Stimulated activated CD4-positive, alpha-beta T cell treated with anti-CD3 and anti-CD28 coated beads, TNF-alpha, amount 100 ng/mL, for 24 hours (primary cell): ENCODE measurements at places on chromosomes 7 and 10.

DNA sequence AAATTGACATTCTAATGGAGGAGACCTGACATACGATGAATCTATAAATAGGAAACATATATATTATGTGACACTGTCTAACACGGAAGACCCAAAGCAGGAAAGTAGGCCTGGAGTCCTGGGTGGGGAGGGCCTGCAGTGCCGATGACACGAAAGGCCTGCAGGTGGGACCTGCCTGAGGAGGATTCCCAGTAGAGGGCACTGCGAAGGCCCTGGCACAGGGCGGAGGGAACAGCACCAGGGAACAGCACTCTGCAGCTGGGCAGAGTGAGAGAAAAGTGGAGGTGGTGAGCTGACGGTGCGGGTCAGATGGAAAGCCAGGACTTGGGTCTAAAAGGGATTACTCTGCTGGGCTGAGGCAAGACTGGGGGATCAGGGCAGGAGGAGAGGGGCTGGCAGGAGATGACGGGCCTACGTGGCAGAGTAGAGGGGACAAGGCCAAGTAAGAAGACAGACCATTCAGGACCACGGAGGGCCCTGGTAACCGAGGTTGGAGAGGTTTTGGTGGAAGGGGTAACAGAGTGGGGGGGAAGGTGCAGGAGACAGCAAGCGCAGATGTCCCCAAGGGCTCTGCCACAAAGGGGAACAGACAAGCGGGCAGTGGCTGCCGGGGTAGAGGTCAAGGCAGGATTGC is 8.1 kb downstream of the ZNF746 start:
- no peak for DNase-seq

- DNase-seq: no peak
Observed at GRCh38 chr7:12975412-12975811, 288.0 kb downstream of the ARL4A start.

DNA sequence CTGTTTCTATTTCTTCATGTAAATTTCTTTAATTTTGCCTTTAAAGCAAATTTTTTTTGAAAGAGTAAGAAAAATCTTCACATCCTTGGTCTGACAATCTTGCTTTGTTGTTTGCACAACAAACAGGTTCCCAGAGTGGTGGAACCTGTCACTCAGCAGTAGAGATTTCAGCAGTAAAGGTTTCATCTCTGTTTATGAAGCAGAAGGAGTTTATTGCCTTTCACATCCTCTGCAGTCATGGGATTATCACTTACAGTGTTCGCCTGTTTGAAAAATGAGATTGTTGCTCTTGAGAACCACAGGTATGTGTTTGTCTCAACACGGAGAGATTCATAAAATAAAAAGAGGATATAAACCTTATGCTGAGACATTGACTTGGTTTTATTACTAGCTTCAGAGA is 342.6 kb downstream of the IPMK start:
- no peak for DNase-seq

GRCh38 chr7:20314198-20314597 is 16.5 kb upstream of the ITGB8 start:
- DNase-seq: no peak

GRCh38 chr7:147646568-147646967 is 944.0 kb upstream of the C7orf33 start:
- DNase-seq: no peak

DNA sequence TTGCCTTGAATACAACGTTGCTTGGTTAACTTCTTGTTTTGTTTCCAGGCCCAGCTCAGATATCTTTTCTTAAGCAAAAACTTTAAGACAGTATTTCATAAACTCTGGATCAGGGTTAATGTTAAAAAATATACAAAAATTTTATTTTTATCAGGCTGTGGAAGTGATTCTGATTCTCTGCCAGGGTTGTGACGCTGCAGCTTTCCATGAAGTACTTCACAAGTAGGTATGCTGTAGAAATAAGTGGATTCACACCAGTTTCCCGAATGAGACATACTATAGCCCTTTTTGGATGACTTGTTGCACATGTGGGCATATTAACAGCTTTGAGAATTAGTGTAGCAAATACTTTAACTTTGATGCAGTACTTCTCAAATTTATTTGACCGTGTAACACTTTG is 70.1 kb downstream of the CDK14 start:
- DNase-seq: no peak

- DNase-seq: no peak
Observed at GRCh38 chr7:36038063-36038721, 114.9 kb upstream of the EEPD1 start.

DNA sequence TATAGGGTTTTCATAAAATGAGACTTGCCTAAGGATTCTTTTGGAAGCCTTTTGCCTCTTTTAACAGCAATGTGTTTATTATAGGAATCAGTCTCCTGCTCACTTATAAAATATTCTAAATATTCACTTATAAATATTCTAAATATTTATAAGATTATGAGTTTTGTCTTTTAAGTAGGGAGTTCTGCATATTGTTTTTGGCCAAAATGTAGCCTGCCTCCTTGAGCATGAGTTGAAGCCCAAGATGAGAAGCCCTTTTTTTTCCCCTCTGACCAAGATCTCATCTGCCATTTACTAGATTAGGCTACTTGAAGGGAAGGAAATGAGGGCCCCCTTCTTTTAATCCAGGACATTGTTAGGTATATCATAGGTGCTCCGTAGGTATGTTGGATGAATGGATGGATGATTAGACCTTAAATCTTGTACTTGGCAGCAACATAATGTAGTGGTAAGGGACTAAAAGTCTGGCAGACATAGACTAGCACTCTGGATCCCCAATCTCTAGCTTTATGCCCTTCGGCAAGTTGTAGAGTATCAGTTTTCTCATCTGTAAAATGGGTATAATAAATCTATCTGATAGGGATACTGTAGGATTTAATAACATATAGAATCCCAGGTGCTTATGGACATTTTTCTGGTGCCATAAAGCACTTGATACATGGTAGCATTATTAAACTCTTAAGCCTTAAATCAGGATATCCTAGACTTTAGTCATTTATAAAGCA is 59.1 kb downstream of the ARID5B start:
- no peak for DNase-seq

GRCh38 chr7:74180866-74181265 is 6.7 kb downstream of the EIF4H start:
- DNase-seq: no peak

GRCh38 chr7:111474723-111475418 is 87.4 kb downstream of the IMMP2L start:
- DNase-seq: no peak

- DNase-seq: no peak
Observed at GRCh38 chr10:42836771-42837468, 54.3 kb downstream of the BMS1 start.

DNA sequence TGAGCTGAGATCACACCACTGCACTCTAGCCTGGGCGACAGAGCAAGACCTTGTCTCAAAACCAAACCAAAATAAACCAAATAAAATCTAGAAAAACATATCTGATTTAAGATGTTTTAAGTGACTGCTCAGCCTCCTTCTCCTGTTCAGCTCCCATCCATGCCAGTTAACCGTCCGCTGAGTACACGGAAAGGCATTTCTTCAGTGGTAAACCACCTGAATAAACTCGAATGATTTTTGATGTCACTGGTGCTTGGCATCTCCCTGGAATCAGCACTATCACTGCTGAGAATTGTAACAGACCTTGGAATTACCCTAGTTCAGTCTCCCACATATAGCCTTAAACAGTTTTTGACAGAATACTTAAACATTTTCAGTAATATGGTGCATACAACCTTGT is 24.1 kb upstream of the NRCAM start:
- no peak for DNase-seq

DNA sequence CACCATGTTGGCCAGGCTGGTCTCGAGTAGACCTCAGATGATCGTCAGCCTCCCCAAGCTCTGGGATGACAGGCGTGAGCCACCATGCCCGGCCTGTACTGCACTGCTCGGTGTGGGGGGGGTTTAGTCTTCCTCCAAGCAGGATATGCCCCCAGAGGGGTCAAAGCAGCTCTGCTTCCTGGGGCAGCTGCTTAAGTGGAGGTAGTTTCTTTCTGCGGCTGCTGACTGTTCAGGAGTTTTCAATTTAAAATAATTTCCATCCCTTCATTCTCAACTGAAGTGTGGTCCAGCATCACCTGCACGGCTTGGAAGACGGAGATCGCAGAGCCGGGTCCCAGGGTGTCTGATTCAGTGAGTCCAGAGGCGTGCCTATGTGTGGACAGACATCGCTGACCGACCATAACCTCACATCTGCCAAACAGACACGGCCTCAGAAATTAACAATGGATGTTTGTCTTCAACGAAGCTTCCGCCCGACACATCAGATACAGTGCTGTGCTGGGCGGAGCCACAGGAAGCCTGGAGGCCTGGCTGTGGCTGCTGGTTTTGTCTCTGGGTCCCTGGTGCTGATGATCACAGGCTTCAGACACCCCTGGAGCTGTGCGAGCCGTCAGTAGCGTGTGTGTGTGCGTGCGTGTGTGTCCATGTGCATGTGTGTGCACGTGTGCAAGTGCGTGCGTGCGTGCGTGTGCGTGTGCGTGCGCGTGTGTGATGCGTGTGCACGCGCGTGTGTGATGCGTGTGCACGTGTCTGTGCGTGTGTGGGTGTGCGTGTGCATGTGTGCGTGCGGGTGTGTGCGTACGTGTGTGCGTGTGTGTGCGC is 226.5 kb upstream of the PITRM1 start:
- DNase-seq: no peak

- no peak for DNase-seq
Observed at GRCh38 chr10:79147796-79148451, 79.2 kb downstream of the ZMIZ1 start.

DNA sequence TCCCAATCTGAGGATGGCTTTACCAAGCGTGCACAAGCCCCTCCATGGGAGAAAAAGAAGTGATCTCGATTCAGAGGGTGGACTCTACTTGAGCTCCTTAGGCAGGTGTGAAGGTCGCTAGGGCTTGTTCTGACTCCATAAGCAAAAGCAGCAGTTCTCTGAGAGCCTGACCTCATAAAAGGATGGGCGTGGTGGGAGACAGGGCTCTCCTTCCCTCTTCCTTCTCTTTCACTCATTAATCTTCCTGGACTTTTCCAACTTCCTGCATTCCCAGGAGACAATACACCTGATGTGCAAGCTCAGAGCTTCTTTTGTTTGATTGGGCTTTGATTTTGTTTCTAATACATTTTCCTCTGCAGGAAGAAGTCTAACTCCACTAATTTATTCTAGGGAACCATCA is 22.3 kb upstream of the TMEM72 start:
- DNase-seq: no peak

GRCh38 chr7:2516194-2516555 is 3.4 kb upstream of the LFNG start:
- DNase-seq: no peak

GRCh38 chr10:70786799-70787415 is 1.7 kb upstream of the TBATA start:
- DNase-seq: peak; percentile 7

DNA sequence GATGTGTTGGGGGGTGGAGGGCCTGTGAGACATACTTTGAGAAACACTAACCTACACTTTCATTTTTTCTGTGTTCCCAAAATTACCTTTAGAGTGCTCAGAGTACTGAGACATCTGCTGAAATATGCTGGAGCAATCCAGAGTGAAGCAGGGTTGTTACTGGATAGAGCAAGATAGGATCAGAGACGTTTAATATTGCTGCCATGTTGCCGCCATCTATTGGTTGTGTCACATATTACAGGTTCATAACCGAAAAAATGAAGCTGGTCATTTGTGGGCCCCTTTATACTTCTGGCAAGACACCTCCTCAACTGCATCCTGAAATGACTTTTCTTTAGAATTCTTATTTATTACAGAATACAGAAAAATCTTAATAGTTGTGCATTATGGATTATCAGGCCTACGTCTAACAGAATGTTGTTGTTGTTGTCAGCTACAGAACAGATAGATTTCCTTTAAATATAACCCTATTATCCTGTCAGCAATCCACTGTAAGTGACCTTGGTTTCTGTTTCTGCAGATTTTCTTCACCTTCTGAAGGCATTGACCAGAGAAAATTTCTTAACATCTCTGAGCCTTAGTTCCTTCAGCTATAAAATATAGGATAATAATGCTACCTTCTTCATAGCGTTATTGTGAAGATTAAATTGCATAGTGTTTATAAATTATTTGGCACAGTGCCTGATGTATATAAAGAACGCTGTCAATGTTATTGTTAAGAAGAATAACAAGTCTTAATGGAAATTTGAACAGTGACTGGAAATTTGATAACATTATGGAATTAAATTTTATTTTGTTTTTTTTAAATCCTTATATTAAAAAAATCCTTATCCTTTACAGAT is 16.2 kb upstream of the DLD start:
- DNase-seq: peak; percentile 22

- no peak for DNase-seq
Observed at GRCh38 chr7:27745064-27745583, 5.2 kb downstream of the TAX1BP1 start.

DNA sequence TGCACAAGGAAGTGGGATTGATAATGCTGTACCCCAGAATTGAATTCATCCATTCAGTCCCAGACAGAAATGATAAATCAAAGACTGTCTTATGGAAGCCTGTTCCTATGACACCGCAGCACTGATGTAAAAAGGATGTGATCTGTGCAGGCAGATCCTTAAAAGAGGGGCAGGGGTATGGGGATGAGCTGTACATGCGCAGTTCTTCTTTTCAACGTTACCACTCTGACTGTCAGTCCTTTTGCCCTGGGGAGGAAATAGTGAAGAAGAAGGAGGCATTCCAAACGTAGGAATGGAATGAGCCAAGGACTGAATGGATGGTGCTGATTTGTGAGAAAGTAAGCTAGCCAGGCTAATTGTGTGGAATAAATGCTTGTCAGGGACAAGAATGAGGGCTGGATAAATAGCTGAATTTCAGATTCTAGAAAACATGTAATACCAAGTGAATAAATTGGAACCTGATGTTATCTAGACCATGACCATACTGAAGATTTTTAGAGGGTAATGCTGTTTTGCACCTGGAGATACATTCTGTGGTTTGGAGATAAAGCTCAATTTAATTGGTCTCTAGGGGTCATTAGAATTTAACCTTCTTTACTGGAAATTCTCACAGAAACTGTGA is 509.3 kb downstream of the SORCS3 start:
- DNase-seq: no peak

DNA sequence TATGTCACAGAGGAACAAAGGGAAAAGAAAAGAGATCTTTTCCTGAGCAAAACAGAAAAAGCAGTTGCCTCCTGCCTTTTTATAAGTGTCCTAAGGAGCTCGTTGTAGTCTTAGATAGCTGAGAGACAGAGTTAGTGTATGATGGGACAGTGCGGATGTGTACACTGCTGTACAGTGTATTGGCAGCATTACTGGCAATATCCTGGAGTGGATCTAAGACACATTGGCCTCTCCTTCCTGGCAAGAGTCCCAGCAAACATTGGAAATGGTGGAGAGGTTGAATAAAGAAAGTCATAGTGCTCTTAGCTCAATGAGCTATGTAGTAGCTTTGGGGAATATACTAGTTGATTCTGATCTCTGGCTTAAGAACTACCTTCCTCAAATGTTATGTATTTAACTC is 22.7 kb downstream of the GARS1 start:
- DNase-seq: no peak
